ENCODE measurements at places on chromosomes 1 and 21.

DNA sequence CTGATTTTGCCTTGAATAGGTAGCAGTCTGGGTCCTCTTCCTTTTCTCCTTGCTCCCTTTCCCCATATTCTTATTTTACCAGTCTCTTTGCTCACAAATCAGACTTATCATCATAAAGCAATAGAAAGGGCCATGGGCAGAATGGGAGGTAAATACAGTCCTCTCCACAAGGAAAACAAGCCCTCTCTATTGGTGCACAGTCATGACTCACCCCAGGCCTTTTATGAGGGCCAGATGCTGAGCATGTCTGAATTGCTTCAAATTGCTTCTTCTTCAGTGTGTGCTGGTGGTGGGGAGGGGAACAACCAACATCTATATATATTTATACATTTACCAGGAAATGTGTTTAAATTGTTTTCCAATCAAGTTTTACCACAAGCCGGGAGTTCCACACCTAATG, 75.2 kb downstream of the GFI1 start:
- DNase-seq: no peak

DNA sequence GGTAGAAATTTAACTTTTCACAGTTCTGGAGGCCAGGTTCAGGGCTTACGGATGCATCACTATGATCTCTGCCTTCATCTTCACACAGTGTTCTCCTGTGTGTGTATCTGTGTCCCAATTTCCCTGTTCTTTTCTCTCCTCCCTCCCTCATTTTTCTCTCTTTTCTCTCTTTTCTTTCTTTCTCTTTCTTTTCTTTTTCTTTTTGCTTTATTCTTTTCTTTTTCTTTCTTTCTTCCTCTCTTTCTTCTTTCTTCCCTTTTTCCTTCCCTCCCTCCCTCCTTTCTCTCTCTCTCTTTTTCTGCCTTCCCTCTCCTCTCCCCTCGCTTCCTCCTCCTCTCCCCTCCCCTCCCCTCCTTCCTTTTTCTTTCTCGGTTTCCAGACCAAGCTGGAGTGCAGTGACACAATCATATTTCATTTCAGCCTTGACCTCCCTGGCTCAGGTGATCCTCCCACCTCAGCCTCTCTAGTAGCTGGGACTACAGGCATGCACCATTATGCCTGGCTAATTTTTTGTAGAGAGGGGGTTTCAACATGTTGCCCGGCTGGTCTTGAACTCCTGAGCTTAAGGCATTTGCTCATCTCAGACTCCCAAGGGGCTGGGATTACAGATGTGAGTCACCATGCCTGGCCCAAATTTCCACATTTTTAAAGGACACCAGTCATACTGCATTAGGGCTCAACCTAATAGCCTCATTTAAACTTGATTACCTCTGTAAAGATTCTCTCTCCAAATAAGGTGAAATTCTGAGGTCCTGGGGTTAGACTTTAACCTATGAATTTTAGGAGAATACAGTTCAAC, 115.9 kb downstream of the HUNK start:
- DNase-seq: no peak

GRCh38 chr1:64234714-64235113, 31.3 kb downstream of the UBE2U start:
- no peak for DNase-seq

GRCh38 chr21:18298228-18298627, 53.6 kb downstream of the CHODL start:
- DNase-seq: no peak

DNA sequence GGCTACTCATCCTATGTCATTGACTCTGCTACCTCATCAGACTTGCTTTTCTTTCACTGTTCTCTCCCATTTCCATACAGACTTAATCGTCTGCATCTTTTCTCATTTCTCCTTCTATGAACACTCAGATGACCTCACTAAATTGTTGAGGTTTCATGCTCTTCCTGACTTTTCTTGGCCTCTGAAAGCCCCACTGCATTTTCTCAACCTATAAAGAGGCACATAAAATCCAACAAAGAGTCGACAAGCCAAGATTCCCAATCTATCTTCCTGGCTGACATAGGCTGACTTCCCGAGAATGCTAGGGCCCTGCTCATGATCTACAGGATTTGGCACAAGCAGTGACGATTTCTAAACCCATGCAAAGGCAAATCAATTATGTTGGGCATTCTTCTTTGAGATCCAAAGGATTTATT, 280.8 kb upstream of the DPYD start:
- no peak for DNase-seq

DNA sequence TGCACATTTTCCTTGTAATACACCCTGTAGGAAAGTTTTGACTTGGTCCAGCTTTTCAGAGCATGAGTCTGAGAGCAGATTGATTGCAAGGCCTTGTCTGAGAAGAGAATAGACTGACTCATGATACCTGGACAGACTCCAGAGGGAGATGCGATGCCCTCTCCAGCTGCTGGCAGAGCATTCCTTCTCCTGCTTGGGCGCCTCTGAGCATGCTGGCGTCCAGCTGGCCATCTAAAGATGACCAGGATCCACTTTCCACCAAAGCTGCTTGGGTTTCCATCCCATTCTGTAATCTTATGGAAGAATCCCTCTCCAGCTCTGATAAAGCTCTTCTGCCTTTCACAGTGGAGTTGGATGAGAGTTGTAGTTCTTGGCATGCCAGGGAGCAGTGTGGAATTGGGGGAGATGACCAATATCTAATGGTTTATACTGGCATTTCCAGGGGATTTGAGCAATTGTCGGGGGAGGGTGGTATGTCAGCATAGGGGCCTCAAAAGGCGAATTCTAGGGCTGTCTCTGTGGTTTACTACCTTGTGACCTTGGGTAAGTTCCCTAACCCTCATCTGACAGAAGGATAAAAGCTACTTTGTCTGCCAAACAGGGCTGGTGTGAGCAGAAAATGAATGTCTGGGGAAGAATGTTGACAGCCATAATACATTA, 19.5 kb downstream of the SZRD1 start:
- DNase-seq: no peak

DNA sequence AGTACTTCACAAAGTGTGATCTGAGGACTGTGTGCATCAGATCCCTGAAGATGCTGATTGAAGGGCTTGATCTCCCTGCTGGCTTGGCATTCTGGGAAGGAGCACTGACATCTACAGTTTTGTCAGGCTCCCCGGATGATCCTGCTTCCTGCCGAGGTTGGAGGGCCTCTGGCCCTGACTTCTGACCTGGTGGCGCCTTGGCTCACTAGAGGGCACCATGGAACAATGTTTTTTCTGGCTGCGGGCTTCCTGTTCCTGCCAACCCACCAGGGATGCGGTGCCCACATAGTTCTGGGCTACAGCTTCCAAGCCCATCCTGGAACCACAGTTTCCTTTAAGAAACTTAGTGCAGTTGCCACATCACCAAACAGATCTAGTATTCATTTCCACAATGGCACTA, 38.8 kb upstream of the RASAL2 start:
- DNase-seq: no peak

- no peak for DNase-seq
Measured at GRCh38 chr1:160400646-160401486, 502 bp downstream of the VANGL2 start.

DNA sequence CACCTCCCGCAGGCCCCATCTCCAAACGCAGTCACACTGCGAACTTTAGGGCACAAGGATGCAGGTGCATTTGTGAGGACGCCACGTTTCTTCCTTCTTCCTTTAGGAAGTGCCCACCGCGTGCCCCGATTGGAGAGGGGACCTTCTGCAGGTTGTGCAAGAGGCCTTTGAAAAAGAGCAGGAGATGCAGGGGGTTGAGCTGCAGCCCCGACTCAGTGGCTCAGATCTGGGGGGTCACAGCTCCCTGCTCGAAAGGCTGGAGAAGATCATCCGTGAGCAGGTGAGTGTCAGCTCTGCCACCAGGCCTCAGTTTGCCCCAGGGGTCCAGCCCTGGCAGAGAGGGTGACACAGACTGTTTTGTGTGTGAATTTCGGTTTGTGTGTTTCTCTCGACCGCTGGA, 31.2 kb upstream of the DIP2A start:
- DNase-seq: no peak

GRCh38 chr1:67642629-67643028, 42.4 kb upstream of the GADD45A start:
- no peak for DNase-seq

- DNase-seq: no peak
Measured at GRCh38 chr1:1841575-1841995, 49.3 kb downstream of the GNB1 start.

DNA sequence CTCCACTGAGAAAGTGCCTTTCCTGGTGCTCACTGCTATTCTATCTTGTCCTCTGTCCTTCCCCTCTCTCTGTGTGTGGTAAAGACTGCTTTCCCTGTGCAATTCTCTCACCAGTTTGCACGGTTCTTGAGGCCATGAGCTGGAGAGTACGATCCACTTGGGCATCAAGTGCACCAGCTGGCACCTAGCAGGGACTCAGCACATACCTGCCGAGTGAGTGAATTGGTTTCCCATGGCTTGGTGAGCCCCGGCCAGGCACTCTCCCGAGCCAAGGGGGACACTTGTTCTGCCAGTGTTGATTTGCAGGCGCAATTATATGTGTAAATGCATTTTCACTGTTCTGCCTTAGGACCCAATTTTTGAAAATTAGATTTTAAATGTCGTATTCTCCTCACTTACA, 313.5 kb downstream of the DISC1 start:
- DNase-seq: no peak

DNA sequence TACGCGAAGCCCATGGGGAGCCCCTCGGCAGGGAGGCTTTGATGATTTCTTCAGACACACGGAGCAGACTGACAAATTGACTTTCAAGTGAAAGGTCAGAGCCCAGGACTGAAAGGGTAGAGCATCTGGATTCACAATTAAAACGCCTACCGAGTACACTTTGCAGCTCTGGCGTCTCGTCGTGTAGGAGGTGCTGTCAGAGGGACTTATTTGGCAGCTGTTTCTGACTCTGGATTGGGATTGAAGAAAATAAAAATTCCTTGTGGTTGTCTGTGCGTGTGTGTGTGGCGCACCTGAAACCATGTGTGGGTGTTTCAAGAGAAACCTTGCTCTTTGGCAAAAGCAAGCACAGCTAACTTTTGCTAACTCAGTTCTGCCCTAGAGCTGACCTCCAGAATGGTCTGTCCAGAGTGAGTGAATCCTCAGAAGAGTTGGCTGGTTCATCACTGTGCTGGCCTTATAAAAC, 348.7 kb downstream of the HLX start:
- DNase-seq: no peak

DNA sequence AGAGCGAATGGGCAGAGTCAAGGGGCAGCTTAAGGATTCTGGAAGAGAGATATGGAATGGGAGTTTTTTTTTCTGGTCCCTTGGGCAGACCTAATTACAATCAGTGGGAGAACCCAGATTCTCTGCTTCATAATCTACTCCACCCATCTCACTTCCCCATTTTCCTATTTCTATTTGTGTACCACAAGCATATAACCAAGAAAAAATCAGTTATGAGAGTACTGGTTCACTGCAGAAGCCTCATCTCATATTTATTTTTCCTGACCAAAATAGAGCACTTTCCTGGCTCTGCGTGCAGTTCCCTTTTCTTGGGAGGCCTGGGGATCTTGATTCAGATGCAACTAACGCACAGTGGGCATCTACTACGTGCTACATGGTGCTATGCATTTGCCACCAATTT, 82.2 kb upstream of the SLFNL1 start:
- no peak for DNase-seq

- peak; percentile 47 for DNase-seq
Measured at GRCh38 chr1:44405031-44405797, at the start of gene RNF220. RNF220 (plus strand) TSS chr1:44405255.

GRCh38 chr21:22993822-22994574, 1995.8 kb downstream of the NCAM2 start:
- no peak for DNase-seq

GRCh38 chr1:55447488-55447887, 232.3 kb upstream of the USP24 start:
- DNase-seq: no peak

GRCh38 chr1:244155661-244156060, 104.6 kb downstream of the ZBTB18 start:
- DNase-seq: no peak

- no peak for DNase-seq
Measured at GRCh38 chr1:110717179-110717578, 42.4 kb upstream of the KCNA3 start.

DNA sequence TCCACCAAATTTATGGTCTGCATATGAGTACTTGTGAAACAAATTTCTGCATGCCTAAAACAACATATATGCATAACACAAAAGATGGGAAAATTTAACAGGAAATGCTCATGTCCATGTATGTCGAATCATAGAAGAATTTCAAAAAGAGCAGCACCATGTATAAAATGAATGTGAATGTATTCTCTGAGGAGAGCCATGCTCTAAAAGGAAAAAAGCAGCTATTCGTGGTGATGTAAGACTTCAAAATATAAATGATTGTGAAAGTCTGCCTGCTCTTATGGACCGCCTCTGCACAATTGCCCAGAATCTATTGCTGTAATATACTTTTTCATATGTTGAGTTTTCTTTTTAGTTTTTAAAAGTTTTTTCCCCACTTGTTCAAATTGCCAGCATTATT, 66.8 kb downstream of the EPB41 start:
- no peak for DNase-seq

- no peak for DNase-seq
Measured at GRCh38 chr1:186498695-186499389, 37.9 kb upstream of the PDC start.

- DNase-seq: no peak
Measured at GRCh38 chr1:48527051-48527450, 55.0 kb upstream of the SPATA6 start.

- no peak for DNase-seq
Measured at GRCh38 chr1:227070638-227071285, 130.7 kb downstream of the COQ8A start.

DNA sequence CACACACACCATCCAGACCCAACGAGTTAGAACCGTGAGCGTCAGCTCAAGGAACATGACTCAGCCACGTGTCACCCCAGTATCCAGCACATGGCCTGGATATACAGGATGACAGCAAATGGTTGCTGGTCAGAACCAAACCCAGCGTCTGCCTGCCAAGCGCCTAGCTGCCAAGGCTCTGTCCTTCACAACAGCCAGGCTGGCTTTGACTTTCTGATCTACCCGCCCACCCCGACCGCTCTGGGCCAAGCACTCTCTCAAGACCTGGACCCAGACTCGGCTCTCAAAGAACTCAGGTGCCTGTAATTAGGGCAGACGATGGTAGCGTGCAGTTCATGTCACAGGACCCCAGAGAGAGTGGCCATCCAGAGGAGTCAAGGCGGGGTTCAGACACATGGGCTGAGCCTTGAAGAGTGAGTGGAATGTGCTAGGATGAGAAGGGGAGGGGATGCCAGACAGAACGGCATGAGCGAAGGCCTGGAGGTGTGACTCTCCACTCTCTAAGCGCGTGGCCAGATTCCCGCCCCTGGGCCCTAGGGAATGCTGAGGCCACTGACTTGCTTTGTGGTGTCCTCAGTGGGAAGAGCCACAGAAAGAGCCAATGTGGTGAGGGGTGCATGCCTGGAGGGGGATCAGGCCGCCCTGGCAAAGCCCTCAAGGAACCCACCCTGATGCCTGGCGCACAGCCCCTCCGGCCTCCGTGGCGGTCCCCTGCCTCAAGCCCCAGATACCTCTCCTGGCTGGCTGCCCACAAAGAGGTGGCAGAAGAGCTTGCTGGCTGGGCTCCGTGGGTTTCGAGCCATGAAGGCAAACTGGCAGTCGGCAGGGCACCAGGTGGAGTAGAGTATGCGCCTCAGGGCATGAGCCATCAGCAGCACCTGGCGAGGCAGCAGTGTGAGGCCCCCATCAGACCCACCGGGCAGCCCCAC, 7.0 kb downstream of the SH2D5 start:
- DNase-seq: no peak
